Effector memory CD8-positive, alpha-beta T cell (primary cell): ENCODE measurements at places on chromosomes 2 and 18.

- DNase-seq = no peak
Observed at GRCh38 chr2:161676902-161677496, 52.8 kb downstream of the SLC4A10 start.

GRCh38 chr2:174686430-174686829, 77.8 kb downstream of the CHRNA1 start:
- DNase-seq = no peak

DNA sequence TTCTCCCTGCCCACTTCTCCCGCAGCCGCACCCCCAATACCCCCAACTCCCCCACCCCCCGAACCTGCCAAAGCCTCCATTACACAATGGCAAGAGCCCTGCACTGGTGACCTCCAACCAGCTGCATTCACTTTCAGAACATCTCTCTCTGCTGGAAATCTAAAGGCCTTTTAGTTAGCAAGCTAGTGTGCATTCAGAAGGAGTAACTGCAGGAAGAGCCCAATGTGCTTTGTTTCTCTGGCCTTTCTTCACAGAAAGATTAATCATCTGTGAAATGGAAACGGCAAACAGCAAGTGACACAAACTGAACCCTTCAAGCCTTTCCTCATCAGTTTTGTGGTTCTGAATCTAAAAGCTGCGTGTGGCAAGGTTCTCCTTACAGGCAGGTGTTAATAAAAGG, 124.2 kb downstream of the OLA1 start:
- no peak for DNase-seq

DNA sequence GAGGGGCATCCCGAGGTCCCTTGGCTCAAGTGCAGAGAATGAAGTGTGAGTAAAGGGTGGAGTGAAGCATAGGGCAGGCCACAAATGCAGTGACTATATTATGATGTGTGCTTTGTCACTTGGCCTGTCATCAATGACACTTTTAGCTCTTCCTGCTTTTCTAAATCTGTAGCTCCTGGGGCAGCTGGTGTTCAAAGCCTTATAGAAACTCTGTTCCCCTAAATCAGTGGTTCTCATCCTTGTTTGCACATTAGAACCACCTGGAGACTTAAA, 135.6 kb upstream of the LGALSL start:
- no peak for DNase-seq

DNA sequence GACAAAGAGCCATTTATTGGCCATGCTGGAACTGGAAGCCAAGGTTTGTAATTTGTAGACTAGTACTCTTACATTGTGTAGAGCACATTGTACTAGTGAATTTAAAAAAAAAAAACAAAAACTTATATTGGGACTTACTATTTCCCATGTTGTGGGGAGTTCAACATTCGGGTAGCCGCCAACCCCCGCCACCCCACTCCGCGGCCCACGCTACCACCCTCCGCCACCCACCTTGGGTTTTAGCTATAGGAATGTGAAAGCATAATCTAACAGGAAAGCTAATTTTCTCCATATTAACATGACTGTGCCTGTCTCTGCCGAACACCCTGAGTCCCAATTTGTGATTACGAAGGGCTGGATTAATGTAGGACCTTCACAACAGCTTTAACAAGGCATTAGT, 275.8 kb downstream of the FIGN start:
- no peak for DNase-seq

DNA sequence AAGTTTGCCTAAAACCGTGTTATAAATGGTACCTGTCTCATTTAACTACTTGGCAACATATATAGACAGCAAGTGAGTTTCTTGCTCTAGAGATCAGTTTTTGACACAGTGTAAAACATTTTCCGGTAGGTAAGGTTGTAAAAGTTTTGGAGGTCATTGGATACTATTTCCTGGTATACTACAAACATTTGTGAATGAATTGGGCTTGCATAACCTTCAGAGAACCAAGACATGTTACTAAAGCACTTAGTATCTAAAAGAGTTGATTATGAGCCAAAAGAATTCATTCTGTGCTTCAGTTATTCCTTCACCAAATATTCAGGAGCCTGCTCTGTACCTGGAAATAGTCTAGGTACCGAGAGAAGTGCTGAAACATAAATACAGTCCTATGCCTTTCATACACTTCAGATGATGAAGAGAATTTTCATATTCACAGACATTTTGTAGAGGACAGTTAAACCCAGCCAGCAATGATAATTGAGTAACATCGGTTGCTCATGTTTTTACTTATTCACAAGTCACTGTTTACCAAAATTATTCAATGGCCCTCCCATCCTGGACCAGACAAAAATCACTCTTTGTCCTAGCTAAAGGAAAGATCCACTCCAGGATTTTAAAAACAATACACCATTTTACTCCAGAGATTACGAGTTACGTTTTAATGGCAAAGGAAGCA, 319.4 kb upstream of the RBMS1 start:
- DNase-seq = no peak

DNA sequence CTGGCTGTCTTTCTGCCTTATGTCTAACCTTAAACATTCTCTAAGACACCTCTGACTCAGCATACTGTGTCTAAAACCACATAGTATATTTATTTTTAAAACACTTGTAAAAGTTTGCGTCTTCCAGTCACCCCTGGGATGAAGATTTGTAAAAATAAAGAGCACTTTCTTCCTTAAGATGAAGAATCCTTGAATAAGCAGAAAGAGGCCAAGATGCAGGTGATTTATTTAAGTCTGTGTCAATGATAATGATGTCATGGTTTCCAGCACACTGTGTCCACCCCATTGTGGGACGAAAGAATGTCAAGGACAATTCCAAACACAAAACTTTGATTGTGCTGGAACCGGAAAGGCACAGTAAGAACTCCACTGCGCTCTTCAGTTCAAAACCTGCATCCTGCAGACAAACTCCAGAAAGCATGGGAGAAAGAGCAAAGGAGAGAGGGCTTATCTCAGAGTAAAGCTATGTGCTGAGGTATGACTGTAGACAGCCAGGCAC, 92.9 kb downstream of the ZEB2 start:
- no peak for DNase-seq

- DNase-seq = no peak
Observed at GRCh38 chr18:43883886-43884285, 606.6 kb upstream of the SYT4 start.

DNA sequence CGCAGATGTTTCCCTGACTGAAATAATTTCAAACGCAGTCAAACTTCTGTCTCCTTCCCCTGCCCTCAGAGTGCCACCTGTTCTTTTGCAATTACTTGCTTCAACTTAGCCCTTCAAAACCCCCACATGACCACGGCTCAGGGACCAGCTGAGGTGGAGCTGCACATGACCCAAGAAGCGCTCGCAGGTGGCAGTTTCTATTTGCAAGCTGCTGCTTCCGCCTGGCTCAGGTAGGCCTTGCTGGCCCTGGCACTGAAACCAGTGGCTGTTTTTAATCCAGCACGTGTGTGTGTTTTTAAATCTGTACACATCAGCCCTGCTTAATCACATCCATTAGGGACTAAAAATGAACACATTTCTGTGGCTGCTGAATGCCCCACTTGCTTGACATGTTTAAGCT, 95.3 kb downstream of the CCDC93 start:
- DNase-seq = no peak

DNA sequence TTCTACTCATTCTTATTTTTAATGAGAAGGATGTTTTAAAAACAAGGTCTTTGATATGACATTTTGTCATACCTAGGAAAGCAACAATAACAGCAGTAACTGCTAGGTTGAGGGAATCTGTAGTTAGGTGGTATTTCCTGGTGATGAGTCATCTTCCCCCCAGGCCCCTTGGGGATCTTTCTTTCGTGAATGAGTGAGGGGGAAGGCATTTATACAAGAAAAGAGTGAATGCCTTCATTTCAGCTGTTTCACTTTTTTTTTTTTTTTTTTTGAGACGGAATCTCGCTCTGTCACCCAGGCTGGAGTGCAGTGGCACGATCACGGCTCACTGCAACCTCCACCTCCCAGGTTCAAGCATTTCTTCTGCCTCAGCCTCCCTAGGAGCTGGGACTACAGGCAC, 108.6 kb downstream of the MAP4K4 start:
- DNase-seq = no peak

- no peak for DNase-seq
Observed at GRCh38 chr2:44747794-44748193, 193.7 kb upstream of the SIX3 start.

DNA sequence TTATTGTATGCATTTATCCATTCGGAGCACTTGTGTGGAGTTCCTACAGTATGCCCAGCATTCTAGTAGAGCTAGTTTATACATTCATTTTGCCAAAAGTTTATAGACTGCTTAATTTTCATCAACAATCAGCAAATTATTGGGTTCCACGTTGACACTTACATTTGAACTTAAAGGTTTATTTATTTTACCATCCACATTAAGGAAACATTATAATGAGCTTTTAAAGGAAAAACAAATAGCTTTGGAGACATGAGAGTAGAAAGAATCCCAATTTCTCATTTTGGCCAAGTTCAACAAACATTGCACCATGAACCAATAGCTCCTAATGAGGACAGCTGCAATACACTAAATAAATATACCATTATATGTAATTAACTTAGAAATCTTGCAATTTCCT, 501.2 kb upstream of the SMIM21 start:
- DNase-seq = no peak

DNA sequence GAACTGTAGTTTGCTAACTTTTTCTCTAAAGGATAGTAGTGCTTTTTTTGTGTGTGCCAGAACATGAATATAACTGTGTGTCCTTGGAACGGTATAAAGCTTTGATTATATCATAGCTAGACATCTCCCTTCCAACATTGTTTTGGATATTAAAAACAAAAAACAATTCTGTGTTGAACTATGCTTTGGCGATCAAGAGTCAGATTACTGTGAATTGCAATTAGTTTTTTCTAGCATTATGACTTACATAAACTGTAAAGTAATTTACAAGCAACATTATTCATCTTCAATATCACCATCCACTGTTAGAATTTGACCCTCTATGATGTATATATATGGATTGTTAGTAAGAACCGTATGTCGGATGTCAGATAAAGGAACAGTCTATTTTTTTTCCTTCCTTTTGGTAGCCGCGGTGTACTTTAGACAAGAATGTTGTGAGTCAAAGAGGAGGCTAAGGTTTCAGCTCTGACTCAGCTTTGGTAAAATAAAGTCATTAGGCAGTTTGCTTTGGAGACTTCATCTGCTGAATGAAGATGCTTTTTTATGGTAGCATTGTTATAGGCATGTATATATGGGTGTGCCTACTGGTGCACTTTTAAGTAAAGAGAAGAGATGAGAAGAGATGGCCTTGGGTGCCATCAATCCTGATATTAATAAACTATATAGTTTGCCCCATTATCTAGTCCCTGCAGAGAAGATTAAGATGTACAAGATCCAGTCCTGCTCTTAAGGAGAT, 76.4 kb downstream of the LTBP1 start:
- DNase-seq = no peak

- DNase-seq = no peak
Observed at GRCh38 chr2:74836675-74837401, 2.9 kb downstream of the HK2 start.

DNA sequence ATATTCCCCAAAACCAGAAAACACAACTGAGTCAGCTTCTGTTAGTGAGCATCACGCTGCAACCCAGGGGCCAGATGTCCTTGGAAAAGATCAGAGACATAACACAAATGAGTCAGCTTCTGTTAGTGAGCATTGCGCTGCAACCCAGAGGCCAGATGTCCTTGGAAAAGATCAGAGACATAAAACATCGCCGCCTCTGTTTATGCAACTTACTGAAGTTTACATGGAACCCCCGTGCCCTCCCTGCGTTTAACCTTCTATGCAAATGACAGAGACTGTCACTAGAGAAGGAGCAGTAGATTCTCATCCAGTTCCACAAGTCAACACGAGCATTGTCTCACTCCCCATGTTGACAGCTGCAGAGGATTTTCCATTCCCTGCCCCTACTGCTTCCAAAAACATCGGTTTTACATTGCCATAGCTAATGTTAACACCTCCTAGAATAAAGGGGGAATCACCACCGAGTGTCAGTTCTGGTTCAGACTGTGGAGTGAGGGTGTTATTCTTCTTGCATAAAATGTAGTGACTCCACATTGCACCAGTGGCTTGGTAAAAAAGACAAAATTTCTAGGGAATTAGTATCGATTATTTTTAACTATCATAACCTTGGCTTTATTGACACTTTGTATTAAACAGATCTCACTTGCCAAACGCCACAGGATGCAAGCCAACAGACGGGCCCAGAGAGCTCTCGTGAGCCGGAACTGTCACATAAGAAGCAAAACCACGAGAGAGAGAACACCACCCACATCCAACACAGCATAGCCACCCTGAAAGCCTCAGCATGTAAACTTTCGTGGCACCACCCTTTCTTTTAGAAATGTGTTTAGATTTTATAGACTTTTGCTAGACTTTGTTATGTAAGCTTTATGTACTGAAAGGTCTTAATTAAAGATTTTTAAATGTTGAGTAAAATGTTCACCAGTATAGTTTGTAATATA, 87.7 kb downstream of the SH3YL1 start:
- peak; percentile 47 for DNase-seq

- no peak for DNase-seq
Observed at GRCh38 chr2:31125918-31126695, 12.1 kb downstream of the GALNT14 start.

DNA sequence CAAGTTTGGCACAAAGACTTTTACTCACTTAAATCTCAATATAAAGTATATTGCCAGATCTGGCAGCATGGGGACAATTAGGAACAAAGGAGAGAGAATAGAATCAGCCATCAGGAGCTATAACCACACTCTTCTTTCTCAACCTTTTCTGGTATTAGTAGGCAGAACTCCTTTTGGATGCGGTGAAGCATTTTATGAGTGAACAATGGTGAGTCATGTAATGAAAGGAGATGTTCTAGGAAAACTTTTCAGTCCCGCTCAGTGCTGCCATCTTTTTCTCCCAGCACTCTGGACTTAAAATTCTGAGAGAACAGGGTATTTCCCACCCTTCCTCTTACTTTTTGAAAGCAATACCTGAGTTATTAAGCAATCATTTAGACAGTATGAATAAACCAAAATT, 32.2 kb downstream of the PLEKHA3 start:
- DNase-seq = no peak

DNA sequence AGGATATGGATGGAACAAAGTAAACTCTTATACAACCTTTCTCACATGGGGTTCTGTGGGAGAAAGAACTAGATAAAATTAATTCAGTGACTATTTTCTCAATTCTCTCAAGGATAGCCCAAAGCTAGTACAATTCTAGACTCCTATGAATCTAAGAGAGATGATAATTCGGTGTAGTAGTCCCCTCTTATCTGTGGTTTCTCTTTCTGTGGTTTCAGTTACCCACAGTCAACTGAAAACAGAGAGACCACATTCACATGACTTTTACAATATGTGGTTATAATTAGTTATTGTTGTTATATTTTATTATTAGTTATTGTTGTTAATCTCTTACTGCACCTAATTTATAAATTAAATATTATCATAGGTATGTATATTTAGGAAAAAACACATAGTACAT, 53.5 kb upstream of the C2orf15 start:
- no peak for DNase-seq

- no peak for DNase-seq
Observed at GRCh38 chr2:88903749-88904353, 212.4 kb downstream of the RPIA start.

DNA sequence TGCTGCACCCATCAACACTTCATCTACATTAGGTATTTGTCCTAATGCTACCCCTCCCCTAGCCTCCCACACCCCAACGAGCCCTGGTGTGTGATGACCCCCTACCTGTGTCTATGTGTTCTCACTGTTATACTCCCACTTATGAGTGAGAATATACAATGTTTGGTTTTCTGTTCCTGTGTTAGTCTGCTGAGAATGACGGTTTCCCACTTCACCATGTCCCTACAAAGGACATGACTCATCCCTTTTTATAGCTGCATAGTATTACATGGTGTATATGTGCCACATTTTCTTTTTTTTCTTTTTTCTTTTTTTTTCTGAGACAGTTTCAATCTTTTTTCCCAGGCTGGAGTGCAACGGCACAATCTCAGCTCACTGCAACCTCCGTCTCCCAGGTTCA, 284.1 kb upstream of the CYP26B1 start:
- DNase-seq = no peak
